Heart left ventricle (tissue), 16 donors: ENCODE measurements at places on chromosomes 12 and 14. TPM values are rescaled to one million over a fixed set of nuclear protein-coding genes. Genes with fewer than 3 reads are reported as not detected.
A peak's percentile ranks its signal among the peaks of the same experiment; 100 is the strongest.

DNA sequence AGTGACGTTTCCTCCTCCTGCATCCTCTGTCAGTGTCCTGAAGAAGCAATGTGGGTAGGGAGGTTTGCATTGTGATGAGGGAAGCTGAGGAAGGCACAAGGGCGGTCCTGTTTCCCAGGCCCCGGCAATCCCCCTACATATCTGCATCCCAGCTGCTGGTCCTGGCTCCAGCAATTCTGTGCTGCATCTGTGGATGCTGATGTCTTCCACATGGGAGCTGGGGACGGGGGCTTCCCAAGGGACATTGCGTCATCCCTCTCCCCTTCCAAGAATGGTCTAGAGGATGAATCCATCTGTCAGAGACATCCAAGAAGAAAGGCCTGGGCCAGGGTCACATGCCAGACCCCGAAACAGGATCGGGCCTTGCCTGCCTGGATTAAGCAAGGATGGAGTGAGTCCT lies 52.1 kb downstream of the TSPAN11 start:
- DNase-seq: peak; percentile 51

DNA sequence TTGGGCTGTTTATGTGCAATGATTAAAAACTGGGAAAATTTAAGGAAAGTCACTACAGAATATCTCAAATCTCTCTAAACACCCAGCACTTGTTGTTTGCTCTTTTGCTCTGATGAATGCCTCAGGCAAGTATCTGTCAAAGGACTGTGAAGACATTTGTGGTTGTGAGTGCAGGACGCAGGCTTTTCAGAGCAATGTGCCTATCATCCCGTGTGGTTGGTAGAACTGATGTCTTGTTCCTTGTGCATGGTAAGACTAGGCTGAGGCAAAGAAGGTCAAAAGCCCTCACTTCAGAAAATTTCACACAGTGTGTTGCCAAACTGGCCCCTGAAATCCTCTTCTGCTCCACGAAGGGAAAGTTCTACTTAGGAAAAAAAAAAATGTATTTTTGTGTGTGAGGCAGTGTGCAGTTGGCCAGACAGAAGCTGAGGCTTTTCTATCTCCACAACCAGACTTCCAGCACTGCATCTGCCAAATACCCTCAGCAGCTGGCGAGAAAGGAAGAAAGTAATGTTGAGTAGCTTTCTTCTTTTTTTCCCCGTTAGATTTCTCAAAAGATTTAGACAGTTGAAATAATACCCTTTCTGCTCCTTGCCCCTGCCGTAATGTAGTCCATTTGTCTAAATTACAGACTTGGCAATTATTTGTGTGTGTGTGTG lies 1103.1 kb downstream of the VRK1 start:
- DNase-seq: no peak

GRCh38 chr14:66540038-66540437 lies 32.1 kb downstream of the GPHN start:
- no peak for DNase-seq

DNA sequence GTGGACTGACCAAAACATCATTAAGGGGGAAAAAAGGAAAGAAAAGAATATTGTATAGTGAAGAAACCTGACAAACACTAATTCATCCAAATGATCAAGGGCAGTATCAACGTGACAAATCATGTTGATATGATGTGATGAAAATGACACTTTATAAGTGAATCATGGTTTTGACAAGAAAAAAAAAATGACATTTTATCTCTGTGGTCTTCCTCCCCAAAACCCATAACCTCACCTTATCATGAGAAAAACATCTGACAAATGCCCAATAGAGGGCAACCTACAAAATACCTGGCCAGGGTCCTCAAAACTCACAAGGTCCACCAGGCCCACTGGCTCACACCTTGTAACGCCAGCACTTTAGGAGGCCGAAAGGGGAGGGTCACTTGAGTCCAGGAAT lies 13.8 kb downstream of the TMED10 start:
- DNase-seq: no peak

DNA sequence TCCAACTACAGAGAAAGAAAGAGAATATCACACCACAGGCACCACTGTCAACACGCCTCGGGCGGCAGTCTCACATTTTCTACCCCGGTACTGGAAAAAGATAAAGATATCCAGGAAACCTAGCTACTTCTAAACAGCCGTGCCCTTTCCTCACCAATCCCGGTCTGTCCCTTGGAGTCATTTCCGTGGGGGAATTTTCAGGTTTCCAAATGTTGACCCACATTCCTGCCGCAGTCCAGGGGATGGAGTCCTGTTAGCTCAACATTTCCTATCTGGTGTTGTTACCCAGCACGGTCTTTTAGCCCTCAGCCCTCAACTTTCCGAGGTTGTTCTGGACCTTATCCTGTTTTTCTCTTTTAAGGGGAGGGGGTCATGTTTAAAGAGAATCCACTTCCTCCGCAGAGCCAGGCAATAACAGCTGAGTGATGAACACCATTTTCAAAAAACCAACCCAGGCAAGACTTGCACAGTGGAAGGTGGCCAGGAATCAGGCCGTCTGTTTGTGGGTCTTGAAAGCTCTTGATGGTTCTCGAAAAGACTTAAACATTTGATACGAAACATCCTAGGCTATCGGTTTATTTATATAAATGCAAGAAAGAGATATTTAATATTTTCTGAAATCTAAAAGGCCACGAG lies 4.6 kb downstream of the SSH1 start:
- peak; percentile 44 for DNase-seq

DNA sequence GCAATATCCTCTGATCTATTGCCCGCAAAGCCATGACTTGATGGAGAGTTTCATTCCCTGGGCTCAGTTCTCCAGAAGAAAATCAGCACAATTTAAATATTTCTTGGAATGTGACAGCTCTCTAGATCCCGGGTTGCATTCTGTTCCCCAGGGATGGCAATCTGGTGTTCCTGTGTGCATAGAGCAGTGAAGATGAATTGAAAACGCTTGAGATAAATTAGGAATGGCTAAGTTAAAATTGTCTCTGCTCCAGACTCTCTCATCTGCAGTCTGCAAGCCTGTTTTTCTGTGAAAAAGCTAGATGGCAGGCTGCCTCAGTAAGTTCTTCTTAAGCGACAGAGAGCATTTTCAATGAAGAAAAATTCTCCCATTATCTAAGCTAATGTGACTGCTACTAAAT lies 582.5 kb upstream of the MGAT4C start:
- no peak for DNase-seq

GRCh38 chr12:109947521-109947920 lies 47.4 kb downstream of the TCHP start:
- no peak for DNase-seq

GRCh38 chr14:20044243-20044642 lies 8.4 kb upstream of the OR4K13 start:
- DNase-seq: no peak

DNA sequence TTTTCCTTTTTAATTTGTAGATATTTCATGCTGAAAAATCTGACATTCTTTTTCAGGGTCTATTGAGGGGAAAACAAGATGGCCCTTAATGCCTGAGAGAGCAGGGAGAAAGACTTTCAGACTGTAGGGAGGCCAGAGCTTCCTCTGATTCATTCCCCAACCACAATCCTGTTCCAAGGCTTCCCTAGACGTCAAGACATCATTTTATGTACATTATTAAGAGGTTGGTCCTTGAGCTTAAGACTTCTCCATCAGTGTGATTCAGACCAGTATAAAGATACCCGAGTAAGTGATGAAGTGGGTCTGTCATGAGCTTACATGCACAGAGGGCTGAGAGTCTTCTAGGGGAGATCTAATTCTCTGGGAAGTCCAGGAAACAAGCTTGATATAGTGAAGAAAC lies 57.3 kb downstream of the AVPR1A start:
- DNase-seq: no peak

DNA sequence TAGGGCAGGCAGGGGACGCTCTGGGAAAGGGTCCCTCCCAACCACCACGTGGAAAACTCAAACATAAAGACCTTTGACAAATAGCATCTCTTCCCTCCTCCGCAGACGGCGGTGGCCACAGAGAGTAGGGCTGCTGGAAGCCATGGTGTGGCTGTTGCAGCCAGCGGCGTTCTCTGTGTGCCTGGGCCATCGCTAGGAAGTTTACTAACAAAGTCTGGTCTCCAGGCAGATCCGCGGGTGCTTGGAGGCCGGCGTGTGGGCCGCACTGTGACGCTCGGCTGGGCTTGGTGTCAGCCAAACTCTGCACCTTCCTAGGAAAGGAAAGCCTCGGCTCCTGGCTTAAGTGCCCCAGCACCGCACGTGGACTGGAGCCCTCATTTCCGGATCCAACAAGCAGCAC lies 65.6 kb downstream of the CCDC88C start:
- DNase-seq: peak; percentile 80

DNA sequence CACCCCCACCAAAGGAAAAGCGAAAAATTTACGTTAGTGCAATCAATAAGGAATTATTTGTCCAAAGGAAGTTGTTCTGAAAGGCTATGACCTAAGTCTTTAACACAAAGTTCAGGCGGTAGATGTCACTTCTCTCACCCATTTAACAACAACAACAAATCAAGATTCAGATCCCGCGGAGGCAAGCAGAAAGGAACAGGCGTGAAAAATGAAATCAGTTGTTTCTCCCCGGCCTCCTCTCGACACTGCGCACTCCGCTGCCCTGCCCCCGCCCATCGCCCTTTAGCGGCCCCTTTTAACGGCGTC lies 1.4 kb downstream of the DENND5B start:
- peak; percentile 86 for DNase-seq

SLC5A8 gene
- total RNA-seq: not detected

CTSG gene
- 0.56 TPM for total RNA-seq

CCND2 gene
- total RNA-seq: 620 TPM

OR6C2 gene
- not detected for total RNA-seq

PLEKHA5 gene
- total RNA-seq: 72.2 TPM

AVPR1A gene
- total RNA-seq: 0.97 TPM
